ENCODE measurements at places on chromosomes 5 and 9.

DNA sequence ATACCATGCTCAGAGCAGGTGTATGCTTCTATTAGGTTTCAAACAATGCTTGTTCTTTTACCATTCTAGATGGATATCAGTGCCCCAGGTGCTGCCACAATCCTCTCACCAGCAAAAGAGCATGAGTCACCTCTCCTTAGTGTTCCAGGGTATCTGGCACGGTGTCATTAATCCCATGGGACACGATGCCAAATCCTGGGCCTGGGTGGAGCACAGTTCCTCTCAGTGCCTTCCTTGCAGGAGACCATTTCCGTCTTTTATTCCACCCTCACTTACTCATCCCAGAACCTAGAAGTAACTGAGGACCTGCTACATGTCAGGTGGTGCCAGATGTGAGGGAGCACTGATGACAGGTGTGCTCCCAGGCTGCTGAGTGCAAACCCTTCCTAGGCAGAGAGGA is 1.3 kb upstream of the OR13J1 start:
- DNase-seq = no peak

- DNase-seq = no peak
Measured at GRCh38 chr9:110602281-110602680, 22.7 kb upstream of the SVEP1 start.

DNA sequence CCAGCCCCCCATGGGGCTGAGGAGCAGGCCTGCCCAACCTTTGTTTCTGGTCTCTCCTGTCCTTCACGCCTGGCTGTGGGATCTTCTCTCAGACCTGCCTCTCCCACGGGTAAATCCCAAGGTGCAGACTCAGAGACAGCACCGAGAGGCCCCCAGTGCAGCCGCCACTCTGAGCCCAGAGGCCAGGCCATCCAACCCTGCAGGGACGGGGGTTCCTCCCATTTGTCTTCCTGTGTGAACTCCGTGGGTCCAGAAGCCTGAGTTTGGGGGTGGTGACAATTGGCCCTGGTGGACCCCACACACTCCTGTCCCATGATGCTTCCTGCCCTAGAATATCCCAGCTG is 123.4 kb downstream of the ADAMTS2 start:
- DNase-seq = no peak

GRCh38 chr5:94228791-94229190 is 389.6 kb downstream of the KIAA0825 start:
- DNase-seq = no peak

DNA sequence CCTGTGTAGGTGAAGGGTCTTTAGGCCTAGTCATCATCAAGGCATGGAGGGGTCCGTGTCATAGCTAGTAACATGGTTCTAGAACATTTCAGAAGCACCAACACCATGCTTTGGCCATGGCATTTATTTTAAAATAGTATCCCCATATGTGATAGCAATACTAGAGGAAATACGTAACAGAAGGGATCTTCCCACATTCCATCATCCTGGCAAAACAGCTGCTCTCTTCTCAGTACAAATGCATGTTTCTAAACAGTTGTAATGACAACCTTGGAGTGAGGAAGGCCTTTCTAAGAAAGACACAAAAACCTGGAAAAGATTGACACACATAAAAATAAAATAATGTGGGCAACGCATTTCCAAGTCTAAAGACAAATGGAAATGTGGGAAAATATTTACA is 97.6 kb downstream of the GADD45G start:
- DNase-seq = no peak

DNA sequence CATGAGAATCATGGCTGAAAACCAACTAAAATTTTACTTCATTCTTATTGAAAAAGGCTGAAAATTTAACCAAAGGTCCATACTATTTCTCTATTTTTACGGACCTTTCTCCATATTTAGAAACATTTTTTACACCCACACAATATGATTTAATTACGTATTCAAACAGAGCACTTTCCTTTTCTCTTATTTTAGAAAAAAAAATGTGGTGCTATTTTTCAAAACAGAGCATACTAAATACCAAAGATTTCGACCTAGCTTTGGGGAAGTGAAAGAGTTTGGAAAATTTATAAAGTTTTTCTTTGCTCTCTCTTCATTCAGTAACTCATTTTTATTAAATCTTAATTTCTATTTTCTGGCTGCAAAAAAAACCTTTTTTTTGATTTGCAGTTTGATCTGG is 38.1 kb downstream of the RNF145 start:
- no peak for DNase-seq

- DNase-seq = no peak
Measured at GRCh38 chr5:138353560-138354080, 1.1 kb downstream of the KDM3B start.

DNA sequence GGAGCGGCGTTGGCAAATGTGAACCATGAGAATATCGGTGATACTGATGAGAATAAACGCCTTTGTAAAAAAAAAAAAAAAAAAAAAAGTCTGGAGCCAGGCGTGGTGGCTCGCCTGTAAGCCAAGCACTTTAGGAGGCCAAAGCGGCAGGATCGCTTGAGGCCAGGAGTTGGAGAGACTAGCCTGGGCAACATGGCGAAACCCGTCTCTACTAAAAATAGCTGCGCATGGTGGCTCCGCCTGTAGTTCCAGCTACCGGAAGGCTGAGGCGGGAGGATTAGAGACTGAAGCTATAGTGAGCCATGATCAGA is 425 bp upstream of the NFX1 start:
- no peak for DNase-seq

DNA sequence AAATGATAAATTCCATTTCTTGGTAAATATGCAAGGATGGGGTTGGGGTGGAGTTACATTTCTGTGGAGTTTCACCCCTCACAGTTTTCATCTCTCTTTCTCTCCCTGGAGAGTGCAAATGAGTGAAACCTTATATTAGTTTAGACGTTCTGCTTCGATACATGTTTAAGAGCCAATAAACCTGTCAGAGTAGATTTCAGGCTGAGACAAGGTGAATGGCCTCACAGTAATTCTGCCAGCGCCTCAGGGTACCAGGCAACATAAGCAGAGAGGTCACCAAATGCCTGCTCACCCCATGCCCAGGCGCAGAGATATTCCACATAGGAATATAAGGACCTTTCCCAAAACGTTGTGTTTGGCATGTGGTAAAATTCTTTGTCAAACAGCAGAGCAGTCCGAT is 154.9 kb upstream of the VLDLR start:
- DNase-seq = no peak

GRCh38 chr5:171706736-171707441 is 78.7 kb upstream of the SMIM23 start:
- DNase-seq = peak; percentile 30

GRCh38 chr9:86073839-86074238 is 25.5 kb downstream of the GOLM1 start:
- DNase-seq = no peak

Data from right atrium auricular region (tissue), 2 donors.